ENCODE measurements at places on chromosomes 3 and 15. TPM values are rescaled to one million over a fixed set of nuclear protein-coding genes. Genes with fewer than 3 reads are reported as not detected.
A peak's percentile ranks its signal among the peaks of the same experiment; 100 is the strongest.

The TEX264 gene
- polyA plus RNA-seq: 30.1 TPM

The SEMA3G gene
- polyA plus RNA-seq: not detected

The KLHL40 gene
- not detected for polyA plus RNA-seq

The GPR87 gene
- not detected for polyA plus RNA-seq

The EPHA6 gene
- polyA plus RNA-seq: not detected

The CCPG1 gene
- polyA plus RNA-seq: 24.5 TPM

The UROC1 gene
- not detected for polyA plus RNA-seq

The SIDT1 gene
- not detected for polyA plus RNA-seq

The UBL7 gene
- polyA plus RNA-seq: 47.8 TPM

- no peak for DNase-seq
These were observed 84.9 kb downstream of the ARNT2 start for GRCh38 chr15:80489030-80489594.

DNA sequence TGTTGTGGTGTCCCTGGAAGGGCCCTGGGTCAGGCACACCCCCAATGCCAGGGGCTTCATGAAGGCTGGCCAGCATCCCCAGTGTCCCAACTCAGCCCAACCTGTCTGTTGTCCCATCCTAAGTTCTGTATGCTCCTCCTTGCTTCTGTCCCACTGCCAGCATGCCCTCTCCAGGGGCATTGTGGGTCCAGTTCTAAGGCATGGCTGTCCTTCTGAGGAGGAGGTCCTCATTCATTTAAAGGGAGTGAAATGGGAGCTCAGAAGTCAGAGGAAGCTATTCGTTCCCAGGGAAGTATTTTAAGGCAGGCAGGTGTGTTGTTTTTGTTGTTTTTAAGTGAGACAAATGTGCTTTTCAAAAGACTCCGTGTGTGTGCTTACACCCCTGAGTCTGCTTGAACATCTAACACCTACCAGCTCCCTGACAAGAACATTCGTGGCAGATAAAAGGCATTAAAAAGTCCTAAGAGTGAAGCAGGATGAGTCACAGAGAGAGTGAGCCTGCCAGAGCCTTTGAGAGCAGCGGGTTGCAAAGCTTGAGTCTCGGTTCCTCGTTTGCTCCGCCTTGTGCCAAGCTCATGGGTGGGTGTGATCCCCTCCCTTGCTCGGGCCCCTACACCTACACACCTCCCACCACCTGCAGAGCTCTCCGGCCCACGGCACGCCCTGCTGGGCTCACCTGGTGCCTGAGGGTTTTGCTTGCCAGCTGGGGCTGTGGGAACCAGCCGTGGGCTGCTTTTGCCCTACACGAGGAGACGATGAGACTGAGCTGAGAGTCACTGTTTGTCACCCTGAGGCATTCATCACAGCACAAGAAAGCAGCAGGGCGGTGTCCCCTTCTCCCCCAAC, 183.4 kb upstream of the TOPAZ1 start:
- no peak for DNase-seq

- DNase-seq: peak; percentile 45
These were observed 52.6 kb upstream of the ULK4 start for GRCh38 chr3:42014458-42014920.

GRCh38 chr3:183178833-183179549, 16.5 kb upstream of the LAMP3 start:
- peak; percentile 69 for DNase-seq

DNA sequence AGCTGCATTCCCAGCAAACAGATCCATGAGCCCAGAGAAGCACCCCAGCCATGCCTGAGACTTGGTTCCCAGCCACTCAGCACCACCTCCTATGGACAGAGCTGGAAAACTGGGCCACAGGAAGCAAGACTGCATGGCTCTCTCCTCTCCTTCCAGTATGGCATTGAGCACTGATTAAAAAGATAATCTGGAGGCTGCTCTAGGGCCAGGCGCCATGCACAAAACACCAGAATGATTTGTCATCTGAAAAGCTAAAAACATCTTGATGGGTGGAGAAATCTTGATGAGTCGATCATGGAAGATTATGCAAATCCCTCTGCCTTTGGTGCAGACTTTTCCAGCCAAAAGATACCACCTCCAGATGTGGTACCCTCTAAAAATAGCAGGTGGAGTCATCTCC, 62.7 kb upstream of the MRPS22 start:
- DNase-seq: no peak

DNA sequence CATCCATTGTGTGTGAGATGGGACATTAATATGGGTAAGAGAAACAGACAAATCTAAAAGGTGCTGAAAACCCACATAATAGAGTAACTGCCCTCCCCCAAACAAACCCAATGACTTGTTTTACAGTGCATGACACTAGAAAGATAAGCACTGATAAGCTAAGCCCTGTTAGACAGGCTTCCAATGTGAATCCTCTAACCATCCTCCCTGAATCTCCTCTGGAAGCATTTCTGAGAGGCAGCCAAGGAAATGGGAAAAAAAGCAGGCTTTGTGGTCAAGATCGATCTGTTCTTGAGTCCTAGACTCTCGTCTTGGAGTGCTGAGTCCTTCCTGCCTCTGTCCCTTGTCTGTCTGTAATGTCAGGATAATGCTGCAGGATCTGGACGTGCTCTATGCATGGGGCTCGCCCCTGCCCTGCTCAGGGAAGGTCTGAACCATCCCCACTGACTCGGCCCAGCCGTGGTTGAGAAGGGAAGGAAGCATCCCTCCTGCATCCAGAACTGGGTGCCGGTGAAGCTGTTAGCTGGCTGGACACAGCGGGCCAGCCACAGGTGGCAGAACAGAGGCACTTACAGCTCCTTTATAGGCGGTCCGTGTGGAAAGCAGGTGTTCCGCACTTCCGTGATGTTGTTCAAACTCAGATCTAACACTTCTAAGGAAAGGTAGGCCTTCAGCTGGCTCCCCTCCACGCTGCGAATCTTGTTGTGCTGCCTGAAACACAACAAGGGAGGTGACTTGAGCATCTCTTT, 84.1 kb downstream of the LRIG1 start:
- DNase-seq: no peak

- DNase-seq: no peak
These were observed 119.0 kb downstream of the USP13 start for GRCh38 chr3:179771797-179772196.

DNA sequence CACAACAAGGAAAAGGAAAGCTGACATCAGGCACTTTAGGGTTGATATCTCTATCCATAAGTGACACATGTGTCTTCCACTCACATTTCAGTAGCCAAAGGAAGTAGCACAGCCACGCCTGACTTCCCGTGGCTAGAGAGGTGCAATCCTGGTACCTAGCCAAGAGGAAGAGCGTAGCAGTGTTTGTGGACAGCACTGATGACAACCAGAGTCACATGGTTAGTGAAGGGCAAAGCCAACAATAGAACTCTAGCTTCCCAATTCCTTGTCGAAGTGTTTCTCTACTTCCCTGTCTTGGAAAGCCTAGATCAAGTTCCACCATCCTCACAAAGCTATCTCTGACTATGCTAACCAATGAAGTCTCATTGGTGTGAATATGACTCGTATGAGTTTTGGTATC, 189.2 kb downstream of the RSL24D1 start:
- no peak for DNase-seq

DNA sequence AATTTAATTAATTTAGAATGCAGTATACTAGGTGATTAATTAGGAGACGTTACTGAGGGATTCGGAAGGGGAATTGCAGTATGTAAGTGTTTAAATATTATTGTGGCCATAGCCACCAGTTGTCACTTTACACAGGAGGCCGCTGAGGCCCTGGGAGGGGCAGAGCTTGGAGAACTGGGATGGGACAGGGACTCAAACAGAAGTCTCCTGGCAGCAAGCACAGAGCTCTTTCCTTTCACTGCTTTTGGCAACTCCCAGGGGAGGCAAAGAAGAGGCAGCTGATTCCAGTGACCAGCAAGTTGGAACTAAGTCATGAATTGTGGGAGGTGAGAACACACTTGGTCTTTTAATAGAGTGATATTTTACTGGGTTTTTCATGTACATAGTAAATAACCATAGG, 248.6 kb downstream of the RPLP1 start:
- DNase-seq: no peak

DNA sequence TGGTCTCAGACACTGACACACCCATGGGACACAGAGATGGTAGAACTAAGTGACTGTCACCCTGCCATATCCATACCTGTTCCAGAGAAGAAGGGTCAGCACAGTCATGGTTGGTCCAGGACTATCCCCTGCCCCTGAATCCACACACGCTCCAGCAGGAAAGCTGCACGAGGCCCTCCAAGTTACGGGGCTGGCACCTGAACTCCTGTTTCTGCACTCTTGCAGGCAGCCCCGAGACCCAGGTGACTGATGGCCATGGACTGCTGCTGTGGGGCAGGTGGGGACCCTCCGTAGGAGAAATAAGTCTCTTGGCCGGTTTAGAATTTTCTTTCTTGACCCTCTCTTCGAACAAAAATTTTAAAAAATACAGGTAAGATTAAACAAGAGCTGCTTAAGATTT, 30.6 kb downstream of the CHDH start:
- no peak for DNase-seq

DNA sequence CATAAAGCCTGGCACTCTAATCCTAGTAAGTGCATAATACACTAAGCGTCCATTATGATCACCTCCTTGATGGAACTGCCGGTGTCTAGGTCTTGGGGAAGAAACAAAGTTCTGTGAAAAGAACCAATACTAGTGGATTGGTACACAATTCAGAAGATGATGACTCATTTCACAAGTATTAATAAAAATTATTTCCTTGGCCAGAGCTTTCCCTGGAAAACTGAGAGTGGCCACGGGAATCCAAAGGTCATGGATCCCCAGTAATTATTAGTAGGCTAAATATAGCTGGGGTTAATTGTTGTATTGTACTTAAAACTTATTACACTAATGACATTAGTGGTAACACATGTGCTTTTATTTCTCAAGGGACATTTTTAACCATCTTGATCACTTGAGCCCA, 808.0 kb upstream of the NR2F2 start:
- DNase-seq: no peak

DNA sequence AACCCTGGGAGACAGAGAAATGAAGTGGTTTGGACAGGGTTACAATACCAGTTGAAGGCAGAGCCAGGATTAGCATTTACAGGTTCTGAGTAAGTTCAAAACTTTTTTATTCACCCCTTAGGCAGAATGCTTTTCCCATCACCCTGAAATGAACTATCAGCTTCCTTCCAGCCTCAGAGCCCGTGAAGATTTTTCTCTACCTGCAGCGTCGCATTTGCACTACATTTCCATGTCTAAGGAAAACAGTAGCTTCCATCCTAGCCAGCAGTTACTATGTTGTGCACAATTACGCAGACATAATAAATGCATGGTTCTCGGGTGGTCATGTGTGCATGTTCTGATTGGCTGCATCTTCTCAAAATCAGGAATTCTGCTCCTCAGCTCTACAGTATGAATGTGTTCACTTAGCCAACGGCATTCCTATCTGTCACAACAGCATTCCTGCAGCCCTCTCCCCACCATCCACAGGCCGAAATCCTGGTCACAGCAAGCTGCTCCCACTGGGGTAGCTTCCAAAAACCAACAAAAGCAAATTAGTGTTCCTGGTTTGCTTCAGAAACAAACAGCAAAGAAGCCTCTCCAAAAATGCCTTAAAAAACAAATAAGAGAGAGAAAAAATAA, 510.8 kb upstream of the SEMA6D start:
- DNase-seq: no peak

DNA sequence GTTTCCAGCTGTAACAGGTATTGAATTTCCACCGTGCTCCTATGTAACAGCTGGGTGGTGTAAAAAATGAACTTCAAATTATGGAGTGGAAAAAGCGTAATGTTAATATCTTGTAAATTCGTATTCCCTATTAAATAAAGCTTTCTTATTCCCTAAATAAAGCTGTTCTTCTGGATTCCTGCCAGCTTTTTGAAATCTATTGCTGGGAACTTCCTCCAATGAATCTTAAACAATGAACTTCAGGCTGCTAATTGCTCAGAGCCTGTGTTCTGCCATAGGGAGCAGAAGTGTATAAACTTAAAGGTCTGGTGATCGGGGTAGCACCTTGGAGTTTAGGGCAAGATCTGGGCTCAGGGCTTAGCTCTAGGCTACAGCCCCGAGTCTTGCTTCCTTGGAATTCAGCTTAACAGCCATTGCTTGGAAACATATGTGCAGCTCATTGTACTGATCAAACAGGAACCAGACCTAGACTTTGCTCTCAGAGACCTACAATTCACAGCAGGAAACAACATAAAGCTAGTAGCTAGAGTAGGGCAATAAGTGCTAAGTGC, 1.4 kb downstream of the ARL14 start:
- no peak for DNase-seq

DNA sequence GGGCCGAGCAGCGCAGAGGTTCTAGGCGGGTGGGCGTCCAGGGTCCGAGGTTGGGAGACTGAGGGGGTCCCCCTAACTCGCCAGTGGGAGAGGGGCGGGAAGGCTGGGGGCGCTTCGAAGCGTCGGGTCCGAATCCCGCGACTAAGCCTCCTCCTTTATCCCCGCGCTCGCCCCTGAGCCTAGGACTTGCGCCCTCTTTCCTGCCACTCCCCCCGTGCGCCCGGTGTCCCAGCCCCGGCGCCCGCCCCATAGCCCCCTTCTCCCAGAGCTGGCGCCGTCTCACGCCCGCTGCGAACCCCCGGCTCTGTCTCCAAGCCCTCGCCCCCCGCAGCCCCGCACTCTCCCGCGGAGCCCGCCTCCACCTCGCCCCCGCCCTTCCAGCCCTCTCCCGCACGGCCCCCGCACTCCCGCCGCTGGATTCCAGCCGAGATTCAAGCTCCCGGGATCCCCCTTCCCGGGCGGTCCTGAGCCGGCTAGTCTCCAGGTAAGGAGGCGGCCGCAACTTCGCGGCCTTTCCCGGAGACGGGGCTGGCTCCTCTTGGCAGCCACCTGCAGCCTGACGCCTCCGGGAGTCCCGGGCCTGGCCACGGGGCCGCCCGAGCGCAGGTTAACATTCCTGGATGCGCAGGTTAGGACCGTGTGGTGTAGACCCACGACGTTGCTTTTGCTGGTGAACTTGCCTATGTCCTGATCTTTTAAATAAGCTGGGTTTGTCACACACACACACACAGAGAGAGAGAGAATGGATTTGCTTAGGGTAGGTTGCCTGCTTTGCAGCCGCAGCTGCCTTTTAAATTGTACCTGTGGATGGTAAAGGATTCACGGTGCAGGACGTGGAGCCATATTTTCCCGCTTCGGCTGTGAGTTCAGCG, 563 bp downstream of the PXYLP1 start:
- DNase-seq: peak; percentile 46

DNA sequence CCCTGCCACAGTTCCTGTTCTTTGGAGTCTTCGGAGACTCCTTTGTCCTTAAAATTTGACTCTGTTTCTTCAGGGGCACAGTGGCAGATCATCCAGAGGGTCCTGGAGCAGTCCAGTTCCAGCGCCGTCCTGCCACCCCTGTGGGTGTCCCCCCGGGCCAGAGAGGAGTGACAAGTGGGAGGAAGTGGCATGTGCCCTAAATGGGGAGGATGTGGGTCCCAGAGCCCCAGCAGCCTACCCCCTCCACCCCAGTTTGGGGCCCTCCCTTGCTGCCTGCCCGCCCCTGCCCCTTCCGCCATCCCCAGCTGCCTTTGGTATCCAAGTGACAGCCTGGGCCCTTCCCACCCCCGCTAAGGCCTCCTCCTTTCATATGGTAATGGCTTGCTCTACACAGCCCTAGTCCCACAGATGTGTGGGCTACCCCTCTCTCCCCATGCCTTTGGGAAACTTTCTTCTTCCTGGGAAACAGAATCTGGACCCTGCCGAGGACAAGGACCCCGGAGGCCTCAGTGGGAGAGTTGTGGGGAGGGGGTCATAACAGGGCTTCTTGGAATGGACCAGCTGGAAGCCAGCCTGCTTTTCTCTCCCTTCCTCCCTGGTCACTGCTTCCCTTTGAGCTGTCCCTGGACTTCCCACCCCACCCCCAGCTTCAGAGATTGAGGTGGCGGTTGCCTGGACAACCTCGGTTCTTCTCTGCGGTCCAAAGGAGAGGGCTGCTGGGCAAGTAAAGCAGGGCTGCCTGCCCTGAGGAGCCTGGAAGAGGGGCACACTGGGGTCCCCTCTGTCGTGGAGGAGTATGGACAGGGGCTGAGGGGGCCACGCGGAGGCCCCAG, 43.2 kb downstream of the KLHL25 start:
- no peak for DNase-seq
